ENCODE measurements at places on chromosomes 2 and 18. TPM values are rescaled to one million over a fixed set of nuclear protein-coding genes. Genes with fewer than 3 reads are reported as not detected.
A peak's percentile ranks its signal among the peaks of the same experiment; 100 is the strongest.

The MAP4K4 gene
- 123 TPM for total RNA-seq

- H3K4me3 ChIP-seq = no peak overlapping the region
- no peak for DNase-seq
- no peaks in the 10 kb centered on the region for H3K36me3 ChIP-seq
- H3K27ac ChIP-seq = no peak overlapping the region
Observed at GRCh38 chr18:5060543-5060942, 136.5 kb downstream of the AKAIN1 start.

- H3K27ac ChIP-seq = no peak overlapping the region
- H3K4me3 ChIP-seq = no peak overlapping the region
- H3K36me3 ChIP-seq = no peaks in the 10 kb centered on the region
- no peaks in the 10 kb centered on the region for H3K4me1 ChIP-seq
- H3K27me3 ChIP-seq = peaks cover 23% of the 10 kb centered on the region
- peak; percentile 78 for DNase-seq
Observed at GRCh38 chr18:46623541-46623940, 33.5 kb downstream of the LOXHD1 start.

GRCh38 chr18:45562567-45563479 lies 52.5 kb upstream of the SLC14A2 start:
- no peaks in the 10 kb centered on the region for H3K36me3 ChIP-seq
- peaks cover 51% of the 10 kb centered on the region for H3K4me1 ChIP-seq
- H3K4me3 ChIP-seq = no peak overlapping the region

- H3K36me3 ChIP-seq = no peaks in the 10 kb centered on the region
- H3K4me1 ChIP-seq = no peaks in the 10 kb centered on the region
- no peak overlapping the region for H3K27ac ChIP-seq
- H3K4me3 ChIP-seq = no peak overlapping the region
- H3K27me3 ChIP-seq = peaks cover 10% of the 10 kb centered on the region
Observed at GRCh38 chr2:30730736-30731647, 76.3 kb downstream of the CAPN13 start.

- no peak for DNase-seq
- H3K27ac ChIP-seq = no peak overlapping the region
- no peaks in the 10 kb centered on the region for H3K36me3 ChIP-seq
- no peak overlapping the region for H3K4me3 ChIP-seq
Observed at GRCh38 chr2:16481351-16481750, 184.3 kb downstream of the CYRIA start.

- peaks cover 37% of the 10 kb centered on the region for H3K4me1 ChIP-seq
- H3K27ac ChIP-seq = peak overlapping the region; percentile 32
- H3K27me3 ChIP-seq = no peaks in the 10 kb centered on the region
- peaks cover 2% of the 10 kb centered on the region for H3K36me3 ChIP-seq
- no peak for DNase-seq
Observed at GRCh38 chr2:110675679-110676078, 2.2 kb downstream of the BUB1 start.
